Activated naive CD4-positive, alpha-beta T cell treated with anti-CD3 and anti-CD28 coated beads, Interleukin-2, amount 10 ng/mL, durations not matched to agents 5 hours and 36 hours (primary cell): ENCODE measurements at places on chromosomes 13 and 19. TPM values are rescaled to one million over a fixed set of nuclear protein-coding genes. Genes with fewer than 3 reads are reported as not detected.

Gene SIGLEC7
- not detected for total RNA-seq

Gene CCDC169
- 0.12 TPM for total RNA-seq

Gene CEACAM8
- not detected for total RNA-seq

Gene ADAMTS10
- total RNA-seq: 24.7 TPM

Gene ZNF431
- 25.3 TPM for total RNA-seq

Gene SIGLECL1
- not detected for total RNA-seq

Gene MEIOSIN
- not detected for total RNA-seq

Gene TNFSF11
- total RNA-seq: 0.55 TPM

Gene SHANK1
- total RNA-seq: not detected
